ENCODE measurements at places on chromosomes 6 and 20.

DNA sequence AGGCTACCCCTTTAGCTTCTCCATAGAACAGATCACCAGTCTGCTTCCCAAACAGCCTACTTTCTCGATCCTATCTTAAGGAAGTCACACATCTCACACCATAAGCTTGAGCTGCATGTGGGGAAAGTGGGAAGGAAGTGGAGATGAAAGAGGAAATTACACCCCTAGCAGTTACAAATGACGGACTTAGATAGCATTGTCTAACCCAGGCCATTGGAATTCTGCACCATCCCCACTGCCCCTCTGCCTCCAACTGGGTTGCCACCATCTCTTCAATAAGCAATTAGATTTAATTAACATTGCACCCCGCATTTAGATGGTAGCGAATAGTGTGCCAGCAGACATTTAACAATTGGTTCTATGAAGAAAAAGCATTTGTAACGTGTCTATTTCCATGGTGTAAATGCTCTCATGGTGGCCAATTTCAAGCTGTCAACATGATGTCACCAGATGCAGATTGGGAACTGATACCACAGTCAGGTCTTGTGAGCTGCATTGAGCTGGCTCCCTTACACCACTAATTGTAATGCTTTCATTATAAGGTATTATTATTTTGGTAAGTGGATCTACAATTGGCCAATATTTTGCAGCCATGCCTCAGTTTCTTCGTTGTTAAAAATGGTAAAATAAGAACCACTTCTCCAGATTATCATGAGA is 124.7 kb downstream of the CD24 start:
- DNase-seq = no peak

DNA sequence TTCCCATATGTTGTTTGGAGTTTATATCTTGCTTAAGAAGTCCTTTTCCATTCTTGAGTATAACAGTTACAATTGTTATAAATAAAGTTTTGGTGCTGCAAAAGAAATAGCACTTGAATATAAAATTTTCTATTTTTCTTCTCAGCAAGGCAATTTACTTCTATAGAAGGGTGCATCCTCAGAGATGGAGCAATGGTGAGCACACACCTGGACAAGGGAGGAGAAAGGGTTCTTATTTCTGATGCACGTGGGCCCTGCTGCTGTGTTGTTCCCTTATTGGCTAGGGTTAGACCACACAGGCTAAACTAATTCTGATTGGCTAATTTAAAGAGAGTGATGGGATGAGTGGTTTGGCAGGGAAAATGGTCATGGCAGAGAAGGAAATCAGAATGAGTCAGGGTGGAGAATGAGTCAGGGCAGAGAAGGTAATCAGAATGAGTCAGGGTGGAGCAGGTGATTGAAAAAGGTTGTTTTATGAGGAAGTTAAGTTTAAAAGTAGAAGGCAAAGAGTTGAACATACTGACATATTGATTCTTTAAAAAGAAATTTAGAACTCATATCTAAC is 38.0 kb downstream of the CST8 start:
- DNase-seq = no peak

DNA sequence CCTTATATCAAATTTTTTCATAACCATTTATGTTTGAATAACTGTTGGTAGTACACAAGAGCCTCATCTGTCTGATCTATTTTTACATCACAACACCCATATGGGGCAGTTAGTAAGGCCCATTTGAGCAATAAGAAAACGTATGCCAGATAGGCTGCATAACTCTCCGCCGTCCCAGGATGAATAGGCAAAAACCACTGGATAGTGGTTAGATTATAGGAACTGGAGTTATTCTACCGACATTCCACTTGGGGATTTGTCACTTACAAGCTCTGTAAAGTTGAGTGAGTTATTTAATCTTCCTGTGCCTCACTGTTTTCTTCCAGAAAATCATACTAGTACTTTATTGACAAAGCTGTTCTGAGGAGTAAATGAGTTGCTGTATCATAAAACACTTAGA is 881.9 kb downstream of the QKI start:
- DNase-seq = no peak

GRCh38 chr20:25608774-25609173 is 15.0 kb downstream of the NANP start:
- no peak for DNase-seq

DNA sequence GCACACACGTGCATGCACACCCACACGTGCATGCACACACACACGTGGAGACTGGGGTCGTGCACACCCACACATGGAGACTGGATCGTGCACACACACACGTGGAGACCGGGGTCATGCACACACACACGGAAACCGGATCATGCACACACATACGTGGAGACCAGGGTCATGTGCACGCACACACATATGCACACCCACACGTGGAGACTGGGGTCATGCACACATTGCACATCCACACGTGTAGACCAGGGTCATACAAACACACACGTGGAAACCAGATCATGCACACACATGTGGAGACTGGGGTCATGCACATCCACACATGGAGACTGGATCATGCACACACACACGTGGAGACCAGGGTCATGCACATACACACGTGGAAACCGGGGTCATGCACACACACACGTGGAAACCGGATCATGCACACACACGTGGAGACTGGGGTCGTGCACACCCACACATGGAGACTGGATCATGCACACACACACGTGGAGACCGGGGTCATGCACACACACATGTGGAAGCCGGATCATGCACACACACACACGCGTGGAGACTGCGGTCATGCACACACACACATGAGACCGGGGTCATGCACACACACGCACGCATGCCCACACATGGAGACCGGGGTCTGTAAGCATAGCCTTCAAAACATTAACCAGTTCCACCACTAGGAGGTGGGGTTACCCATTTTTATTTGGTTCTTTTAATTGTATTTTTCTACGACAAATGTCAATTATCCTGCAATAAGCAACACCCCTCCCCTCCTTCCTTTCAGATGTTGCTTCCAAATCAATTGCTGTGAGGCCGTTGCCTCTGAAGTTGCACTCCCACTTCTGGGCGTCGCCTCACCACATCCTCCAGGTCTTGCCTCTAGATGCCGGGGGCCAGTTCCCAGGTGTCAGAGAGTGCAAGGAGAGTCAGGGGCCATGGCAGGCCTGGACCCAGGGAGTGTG is 95.8 kb downstream of the TMEM242 start:
- DNase-seq = no peak

GRCh38 chr6:127618729-127619128 is 41.8 kb downstream of the C6orf58 start:
- DNase-seq = no peak

GRCh38 chr6:163263998-163264661 is 150.4 kb upstream of the QKI start:
- no peak for DNase-seq

GRCh38 chr6:153172815-153173214 is 41.7 kb upstream of the RGS17 start:
- DNase-seq = no peak
